Prostate gland (tissue), 2 donors: ENCODE measurements at places on chromosomes 11 and 22. TPM values are rescaled to one million over a fixed set of nuclear protein-coding genes. Genes with fewer than 3 reads are reported as not detected.

DNA sequence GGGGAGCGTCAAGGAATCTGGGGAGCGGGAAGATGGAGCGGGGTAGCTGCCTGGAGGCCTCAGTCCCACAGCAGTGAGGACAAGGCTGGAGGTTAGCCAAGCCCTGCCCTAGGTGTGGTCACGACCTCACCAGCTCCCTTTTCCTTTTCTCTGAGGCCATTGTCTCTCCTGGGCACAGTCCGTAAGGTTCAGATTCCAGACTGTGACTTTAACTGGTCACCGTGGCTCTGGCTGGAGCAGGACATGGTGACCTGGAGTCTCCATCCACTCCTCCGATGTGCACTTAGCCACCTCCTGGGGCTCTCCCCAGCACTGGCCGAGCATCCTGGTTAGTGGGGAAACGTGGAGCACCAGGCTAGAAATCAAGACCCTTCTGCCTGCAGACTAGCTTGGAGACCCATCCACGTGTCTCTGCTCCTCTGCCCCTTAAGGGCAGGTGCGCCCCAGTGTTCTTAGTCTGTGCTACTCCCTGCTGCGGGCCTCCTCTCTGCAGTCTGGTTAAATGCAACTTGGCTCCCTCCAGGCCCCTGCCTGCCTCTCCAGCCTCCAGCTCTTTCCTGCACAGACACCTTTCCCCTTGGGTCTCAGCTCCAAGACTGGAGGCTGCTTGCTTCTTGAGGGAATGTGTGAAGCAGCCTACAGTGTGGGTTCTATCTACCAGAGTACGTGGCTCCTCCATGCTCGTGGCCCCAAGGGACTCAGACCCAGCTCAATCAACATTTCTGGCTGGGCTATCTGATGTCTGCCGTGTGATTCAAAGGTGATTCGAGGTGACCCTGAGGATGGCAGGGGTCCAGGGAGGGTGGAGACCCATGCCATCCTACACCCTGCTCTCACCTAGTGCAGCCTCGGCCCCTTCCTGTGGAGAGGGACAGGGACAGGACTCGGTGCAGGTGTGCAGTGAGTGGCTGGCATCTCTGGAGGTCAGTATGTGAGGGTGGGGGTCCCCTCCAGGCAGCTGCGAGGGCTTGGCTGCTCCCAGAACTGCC lies 5.2 kb downstream of the SLC25A1 start:
- no peak for DNase-seq

GRCh38 chr11:128988242-128988970 lies 45.7 kb upstream of the TP53AIP1 start:
- DNase-seq = no peak

DNA sequence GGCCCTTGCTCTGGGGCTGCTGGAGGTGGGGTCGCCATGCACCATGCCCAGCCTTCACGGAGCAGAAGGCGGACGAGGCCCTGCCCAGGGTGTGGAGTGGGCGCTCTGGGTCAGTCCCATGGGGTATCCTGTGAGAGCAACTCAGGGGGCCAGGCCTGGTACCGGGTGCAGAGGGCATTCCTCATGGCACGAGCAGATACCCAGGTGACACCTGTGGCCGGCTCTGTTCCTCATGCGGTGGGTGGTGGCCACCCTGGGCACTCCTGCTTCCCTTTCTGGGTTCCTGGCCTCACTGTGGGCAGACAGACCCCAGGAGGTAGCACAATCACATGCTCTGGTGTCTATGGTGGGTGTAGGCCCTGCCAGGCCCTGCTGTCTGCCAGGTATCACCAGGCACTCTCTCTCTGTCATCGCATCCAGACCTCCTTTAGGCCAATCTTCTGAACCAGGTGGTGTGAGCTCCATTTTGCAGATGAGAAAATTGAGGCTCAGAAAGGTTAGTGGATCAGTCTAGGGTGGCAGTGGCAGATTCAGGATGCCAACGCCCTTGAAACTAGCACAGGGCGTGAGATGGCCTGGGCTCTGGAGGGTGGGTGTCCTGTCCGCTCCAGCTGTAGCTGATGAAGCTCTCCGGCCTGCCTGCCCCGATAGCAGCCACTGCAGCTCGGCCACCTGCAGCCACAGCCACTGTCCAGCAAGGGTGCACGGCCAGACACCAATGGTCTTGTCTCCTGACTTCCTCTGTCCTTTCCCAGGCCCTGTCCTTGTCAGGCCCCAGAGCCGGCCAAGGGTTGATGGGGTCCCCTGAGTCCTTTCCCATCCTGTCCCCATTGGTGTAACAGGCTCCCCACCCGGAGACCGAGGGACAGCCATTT lies 15.1 kb downstream of the DGKZ start:
- no peak for DNase-seq

DNA sequence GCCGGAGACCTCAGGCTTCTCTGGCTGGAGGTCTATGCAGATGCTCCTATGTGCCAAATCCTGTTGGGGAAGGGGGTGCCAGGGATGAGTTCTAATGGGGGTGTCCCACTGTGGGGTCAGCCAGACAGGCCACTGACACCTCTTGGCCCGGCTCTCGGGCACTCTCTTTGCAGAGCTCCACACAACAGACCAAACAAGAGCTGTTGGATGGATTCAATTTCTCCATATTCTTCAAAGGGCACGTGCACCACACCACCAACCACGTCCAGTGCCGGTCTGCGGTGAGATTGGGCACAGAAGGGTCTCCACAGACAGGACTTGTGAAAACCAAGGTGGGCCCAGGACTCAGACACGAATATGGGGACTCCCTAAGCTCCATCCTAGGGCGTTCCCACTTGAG lies 2.2 kb upstream of the RGL4 start:
- no peak for DNase-seq

DNA sequence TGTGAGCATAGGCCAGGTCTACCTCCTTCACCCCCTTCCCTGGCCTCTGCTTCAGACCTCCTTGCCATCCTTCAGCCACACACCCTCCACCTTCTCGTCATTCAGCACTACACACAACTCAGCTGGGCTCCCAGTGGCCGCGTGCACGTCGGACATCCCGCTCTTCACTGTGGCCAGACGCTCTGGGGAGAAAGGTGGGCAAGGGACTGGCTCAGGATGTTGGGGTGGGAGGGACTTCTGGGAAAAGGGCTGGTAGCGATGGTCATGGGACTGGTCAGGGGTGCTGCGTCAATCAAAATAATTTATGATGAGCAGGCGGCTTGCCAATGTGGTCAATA lies 11.6 kb downstream of the IGSF22 start:
- no peak for DNase-seq

GRCh38 chr11:27040302-27041115 lies at the start of gene BBOX1:
Gene BBOX1, plus strand, starts transcription at chr11:27040815. Its CDS starts 14,616 bp downstream, at chr11:27055431.
- peak; percentile 38 for DNase-seq

GRCh38 chr22:31363885-31364465 lies 17.8 kb upstream of the PATZ1 start:
- no peak for DNase-seq

KCNQ1OT1 gene
- total RNA-seq = 2.1 TPM

VPS26B gene
- total RNA-seq = 80.8 TPM

ALKBH8 gene
- total RNA-seq = 7.1 TPM

MRGPRE gene
- 1.0 TPM for total RNA-seq
